ENCODE measurements at places on chromosomes 7 and 10.

DNA sequence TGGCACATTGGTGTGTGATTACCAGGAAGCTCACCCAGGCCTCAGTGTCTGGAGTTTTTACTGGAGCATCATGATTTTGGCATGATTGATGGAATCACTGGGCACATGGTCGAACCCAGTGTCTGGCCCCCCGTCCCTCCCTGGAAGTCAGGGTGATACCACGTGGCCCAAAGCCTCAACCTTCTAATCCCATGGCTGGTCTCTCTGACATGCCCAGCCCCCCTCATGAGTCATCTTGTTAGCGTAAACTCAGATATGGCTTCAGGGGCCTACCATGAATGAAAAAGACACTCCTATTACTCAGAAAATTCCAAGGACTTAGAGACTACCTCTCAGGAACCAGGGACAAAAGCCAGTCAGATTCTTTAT is 109.3 kb downstream of the GRK5 start:
- DNase-seq, result peak; percentile 43

- no peak for DNase-seq
Measured at GRCh38 chr7:22696541-22697228, 30.3 kb upstream of the IL6 start.

DNA sequence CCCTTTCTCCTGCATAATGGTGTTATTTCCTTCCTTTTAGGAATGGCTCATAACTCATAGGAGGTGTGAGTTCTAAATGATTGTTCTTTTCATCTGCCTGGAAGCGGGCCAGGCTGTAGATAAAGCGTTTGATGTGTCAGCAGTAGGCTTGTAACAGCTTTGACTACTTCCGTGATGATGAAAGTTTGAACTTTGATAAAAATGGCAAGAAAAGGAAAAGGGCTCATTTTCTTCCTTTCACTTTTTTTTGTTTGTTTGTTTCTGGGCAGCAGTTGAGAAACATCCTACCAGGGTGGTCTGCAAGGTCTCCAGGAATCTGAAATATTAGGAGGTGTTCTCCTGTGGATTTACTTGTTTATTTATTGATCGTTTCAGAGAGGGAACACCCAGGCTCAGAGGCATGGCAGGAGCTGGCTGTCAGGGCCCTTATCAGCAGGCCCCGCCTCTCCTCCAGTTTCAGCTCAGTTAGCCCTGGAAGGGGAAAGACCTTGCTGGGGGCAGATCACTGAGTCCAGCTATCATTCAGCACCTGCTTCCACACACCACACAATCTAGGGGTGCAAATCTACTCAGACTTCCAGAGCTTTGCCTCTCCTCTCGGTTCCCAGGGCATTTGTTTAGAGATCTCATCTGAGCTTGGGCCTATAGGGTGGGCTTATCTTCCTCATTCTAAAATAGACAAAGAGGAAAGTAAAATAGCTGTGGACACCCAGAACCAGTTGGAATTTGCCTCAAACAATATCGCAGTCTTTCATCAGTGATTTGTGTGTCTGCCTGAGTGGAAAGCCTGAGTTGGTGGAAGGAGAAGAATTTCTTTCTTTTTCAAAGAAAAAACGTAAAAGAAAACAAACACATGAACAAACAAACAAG is 130.9 kb downstream of the BMPER start:
- no peak for DNase-seq

GRCh38 chr7:23157679-23158078 is 24.2 kb upstream of the NUP42 start:
- no peak for DNase-seq

GRCh38 chr7:13421776-13422175 is 567.7 kb downstream of the ETV1 start:
- no peak for DNase-seq

DNA sequence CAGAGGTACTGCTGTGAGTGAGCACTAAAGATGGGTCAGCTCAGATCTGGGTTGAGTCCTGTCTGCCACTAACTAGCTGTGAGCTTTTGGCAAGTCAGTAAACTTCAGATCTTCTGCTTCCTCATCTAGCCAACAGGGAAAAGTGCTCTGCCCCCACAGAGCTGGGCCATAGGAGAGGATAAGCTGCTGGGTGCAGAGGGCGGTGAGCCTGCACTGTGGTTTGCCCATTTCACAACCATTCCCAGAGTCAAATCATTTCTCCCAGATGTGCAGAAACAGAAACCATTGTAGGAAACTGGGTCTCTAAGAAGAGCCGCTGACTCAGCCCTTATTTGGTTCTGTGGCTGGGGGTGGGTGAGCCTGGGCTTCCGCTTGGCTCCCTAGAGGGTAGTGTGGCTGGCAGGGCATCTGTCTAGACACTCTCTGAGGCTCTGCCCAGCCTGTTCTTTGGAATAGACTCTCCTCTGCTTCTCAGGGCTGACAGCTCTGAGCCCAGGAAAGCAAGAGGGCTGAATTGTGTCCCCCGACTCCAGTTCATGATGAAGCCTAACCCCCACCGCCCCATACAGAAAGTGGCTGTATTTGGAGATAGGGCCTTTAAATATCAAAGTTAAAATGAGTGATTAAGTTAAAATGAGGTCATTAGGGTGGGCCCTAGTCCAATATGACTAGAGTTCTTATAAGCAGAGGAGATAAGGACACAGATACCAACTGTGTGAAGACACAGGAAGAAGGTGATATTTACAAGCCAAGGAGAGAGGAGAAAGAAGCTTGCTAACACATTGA is 29.5 kb upstream of the ARHGAP22 start:
- DNase-seq, result peak; percentile 100

- DNase-seq, result no peak
Measured at GRCh38 chr10:70915806-70916205, 27.4 kb upstream of the PCBD1 start.
